Stimulated activated CD8-positive, alpha-beta memory T cell treated with anti-CD3 and anti-CD28 coated beads, Interleukin-15, amount 100 ng/mL, for 1 hour (primary cell): ENCODE measurements at places on chromosomes 3 and 15.

- no peak for DNase-seq
Observed at GRCh38 chr3:129358772-129359371, 69.6 kb downstream of the EFCAB12 start.

GRCh38 chr15:80613762-80614365, 81.2 kb upstream of the ABHD17C start:
- no peak for DNase-seq

- no peak for DNase-seq
Observed at GRCh38 chr3:59573911-59574310, 524.1 kb upstream of the CFAP20DC start.

DNA sequence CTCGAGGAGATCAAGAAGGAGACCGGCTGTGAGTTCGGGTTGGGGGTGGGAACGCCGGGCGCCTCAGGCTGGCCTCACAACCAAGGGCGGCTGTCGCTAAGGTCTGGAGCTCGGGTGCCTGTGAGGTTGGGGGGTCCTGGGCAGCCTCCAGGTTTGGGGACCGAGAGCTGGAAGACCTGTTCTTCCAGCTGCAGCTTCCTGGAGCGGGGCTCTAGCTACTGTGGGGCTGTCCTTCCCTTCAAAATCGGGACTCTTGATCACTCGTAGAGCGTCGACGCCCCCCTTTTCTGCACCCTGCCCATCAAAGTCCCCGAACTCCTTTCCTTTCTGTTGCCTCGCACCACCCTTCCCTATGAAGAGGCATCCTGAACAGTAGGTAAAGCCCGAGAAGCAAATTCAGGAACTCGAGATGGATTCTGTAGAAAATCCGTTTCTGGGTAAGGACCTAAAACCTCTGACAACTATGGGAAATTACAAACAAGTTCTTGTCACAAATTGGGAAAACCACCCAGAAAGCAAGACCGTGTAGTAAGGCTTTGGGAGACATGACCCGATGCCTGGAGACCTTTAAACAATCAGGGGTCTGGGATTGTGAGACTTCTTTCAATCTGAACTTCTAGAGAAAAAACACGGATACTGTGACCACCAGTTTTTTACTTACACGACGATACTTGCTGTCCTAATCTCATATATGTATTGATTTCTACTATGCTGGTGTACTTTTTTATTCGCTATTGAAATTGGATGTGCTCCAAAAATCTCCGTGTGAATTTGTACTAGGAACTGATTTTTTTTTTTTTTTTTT, 556 bp downstream of the CHP1 start:
- no peak for DNase-seq

DNA sequence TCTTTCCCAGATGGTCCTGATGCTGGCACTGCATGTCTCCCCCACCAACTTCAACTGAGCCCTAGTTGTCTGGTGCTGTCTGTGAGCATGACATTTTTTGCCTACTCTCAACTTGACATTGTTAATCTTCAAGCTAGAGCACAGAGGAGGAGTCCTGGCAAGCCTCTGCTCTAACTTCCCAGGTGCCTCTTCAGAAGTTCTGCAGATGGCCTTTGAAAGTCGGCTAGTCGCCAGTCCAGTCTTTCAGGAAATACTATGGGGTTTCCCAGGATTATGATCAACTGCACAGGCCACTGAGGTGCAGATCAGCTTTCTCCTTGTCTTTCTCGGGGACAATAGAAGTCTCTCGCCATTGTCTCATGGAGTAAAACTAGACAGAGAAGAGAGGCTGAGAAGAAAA, 86.7 kb downstream of the ST8SIA2 start:
- no peak for DNase-seq

GRCh38 chr3:22358334-22358733, 607.3 kb upstream of the ZNF385D start:
- no peak for DNase-seq

- no peak for DNase-seq
Observed at GRCh38 chr3:27097182-27097581, 272.0 kb downstream of the NEK10 start.

GRCh38 chr3:65811086-65811761, 227.5 kb downstream of the MAGI1 start:
- no peak for DNase-seq

DNA sequence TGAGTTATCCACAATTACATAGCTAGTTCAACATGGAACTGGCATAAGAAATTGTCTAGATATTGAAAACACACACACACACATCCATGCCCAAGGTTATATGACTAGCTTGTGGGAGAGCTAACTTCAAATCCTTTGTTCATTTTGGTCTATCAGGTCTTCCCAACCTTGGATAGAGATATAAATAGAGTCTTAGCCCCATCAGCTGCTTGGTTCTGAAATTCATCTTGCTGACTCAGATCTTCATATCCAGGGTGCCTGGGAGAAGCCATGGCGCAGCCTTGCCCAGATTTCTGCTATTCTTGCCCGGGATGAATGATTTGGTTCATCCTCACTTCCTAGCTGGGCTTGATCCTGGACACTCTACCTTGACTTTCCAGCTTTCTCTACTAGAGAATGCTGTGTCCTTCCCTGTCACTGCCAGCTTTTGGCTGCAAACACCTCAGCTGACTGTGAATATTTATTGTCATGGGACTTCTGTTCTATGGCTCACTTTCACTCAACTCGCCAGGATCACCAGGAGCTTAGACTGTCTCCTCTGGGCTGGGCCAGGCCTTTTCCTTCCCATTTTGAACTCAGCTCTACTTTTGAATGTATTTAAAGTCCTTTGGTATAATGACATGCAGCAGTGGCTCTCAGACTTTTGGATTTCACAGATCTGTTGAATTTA, 324.4 kb downstream of the AGBL1 start:
- no peak for DNase-seq

DNA sequence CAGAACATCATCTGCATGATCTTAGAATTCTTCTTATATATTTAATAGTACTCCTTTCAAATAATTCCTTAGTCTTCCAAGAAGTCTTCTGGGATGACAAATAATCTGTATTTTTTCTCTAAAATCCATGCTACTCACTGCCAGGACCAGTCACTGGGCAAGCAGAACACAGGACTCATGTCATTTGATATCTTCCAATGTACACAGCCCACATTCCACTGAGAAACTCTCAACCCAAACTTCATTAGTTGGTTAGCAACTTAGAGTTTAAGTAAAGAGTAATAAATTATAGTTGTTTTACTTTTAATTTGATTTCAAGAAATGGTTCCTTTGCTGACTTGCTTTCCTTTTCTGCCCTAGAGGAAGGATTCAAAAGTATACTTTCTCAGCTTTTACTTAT, 317.0 kb downstream of the VGLL3 start:
- no peak for DNase-seq
